ENCODE measurements at places on chromosomes 7 and 10.

- no peak for DNase-seq
These were observed 624.8 kb downstream of the GRID1 start for GRCh38 chr10:85741626-85742300.

DNA sequence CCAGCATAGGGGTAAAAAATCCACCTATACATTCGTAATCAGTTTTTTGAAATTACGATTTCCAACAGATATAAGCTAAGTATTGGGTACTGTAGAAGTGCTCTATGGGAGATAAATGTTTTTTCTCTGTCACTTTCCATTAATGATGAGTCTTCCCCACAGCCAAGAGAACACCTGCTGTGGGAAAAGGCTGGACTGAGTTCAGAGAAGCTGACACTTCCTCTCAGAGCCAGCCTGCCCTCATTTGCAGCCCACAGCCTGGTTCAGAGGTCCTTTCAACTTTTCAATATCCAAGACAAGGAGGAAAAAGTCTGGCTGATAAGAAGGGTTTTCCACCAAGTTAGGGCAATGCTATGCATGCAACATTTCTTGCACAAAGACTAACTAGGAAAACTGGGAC, 64.5 kb upstream of the DNAJB12 start:
- DNase-seq = no peak

DNA sequence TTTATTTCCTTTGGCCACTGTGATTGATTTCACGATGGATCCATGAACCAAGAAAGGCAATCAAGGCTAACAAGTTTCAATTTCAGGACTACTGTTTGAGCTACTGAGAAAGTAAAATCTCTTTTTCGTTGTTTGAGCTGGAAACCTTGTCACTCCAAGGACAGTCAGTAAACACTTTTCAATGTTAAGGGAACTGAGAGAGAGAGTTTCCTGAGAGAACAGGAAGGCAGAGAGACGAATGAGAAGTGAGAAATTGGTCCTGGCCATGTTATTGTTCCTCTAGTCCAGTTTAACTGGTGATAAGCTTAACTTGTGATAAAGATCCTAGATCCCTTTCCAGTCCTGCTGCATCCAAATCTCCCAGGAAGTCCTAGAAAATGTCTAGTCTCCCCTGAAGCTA, 909 bp upstream of the AKR1D1 start:
- DNase-seq = peak; percentile 6

- DNase-seq = no peak
These were observed 29.2 kb downstream of the TRRAP start for GRCh38 chr7:98907570-98907969.

GRCh38 chr10:75179657-75180177, 30.9 kb upstream of the VDAC2 start:
- no peak for DNase-seq

DNA sequence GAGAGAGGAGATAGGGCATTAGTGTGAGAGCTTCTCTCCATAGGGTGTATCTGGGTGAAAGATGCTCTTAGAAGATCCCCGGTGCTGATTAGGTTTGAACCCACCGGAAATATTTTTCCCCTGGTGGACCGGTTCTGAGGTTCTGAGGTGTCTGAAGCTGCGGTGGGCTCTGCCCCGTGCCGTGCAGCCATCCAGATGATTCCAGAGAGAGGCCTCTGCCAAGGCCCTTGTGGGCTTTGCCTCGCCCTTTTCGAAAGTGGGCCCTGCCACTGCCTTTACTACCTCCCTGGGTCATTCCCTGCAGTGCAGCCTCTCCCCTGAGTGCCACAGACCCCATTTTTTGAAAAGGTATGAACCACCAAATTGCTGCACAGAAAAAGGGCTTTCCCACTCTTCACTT, 2.8 kb downstream of the GIMAP8 start:
- no peak for DNase-seq

- DNase-seq = peak; percentile 85
These were observed 126.1 kb downstream of the PFKFB3 start for GRCh38 chr10:6328699-6329423.

DNA sequence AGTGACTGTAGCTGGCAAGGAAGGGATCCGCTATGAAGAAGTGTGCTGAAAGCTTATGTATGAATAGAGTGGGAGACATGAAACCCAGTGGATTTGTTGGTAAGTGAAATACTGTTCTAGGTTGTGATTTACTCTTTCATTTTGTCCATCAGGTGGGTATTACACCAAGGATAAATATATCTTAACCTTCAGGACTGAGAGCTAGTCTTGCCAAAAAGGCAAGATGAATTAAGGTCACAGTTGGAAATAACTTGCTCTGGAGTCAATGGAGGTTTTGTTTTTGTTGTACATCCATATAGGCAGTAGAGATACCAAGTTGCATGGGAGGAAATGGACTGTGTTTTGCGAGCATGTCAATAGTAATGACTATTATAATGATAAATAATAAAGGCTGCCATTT, 190.6 kb downstream of the TMEM178B start:
- no peak for DNase-seq

DNA sequence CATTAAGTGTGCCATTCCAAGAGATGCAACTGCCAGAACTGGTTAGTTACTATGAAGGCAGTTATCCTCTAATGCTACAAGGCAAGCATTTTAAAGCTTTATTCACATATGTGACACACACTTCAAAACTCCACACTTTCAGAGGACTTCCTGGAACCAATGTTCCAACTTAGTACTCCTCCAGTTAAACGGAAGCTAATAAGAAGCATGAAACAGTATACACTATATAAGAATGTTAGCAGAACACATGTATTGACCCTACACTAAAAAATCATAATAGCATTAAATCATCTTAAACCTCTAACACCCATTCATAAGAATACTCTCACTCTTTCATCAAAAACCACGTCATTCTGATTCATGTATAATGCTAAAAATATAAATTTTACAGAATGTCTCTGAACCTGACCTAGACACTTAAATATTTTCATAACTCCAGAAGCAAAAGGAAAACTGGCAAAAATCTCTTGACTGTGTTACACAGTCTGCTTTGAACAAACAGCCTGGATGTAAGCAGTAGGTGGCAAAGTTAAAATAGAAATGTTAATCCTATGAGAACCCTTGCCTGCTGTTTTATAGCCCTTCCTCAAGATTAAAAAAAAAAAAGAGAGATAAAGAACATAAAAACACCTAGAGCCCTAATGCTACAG, 135.0 kb downstream of the SEMA3C start:
- DNase-seq = no peak

- peak; percentile 96 for DNase-seq
These were observed 23.9 kb downstream of the SCD start for GRCh38 chr10:100370714-100371481.

GRCh38 chr10:132291826-132292225, 15.9 kb downstream of the STK32C start:
- no peak for DNase-seq

DNA sequence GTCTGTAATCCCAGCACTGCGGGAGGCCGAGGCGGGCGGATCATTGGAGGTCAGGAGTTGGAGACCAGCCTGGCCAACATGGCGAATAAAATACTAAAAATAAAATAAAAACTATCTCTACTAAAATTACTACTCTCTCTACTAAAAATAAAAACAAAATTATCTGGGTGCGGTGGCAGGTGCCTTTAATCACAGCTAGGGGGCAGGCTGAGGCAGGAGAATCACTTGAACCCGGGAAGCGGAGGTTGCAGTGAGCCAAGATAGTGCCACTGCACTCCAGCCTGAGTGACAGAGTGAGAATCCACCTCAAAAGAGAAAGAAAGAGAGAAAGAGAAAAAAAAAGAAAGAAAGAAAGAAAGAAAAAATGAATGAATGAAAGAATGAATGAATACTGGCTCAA, 351.4 kb downstream of the ELMO1 start:
- no peak for DNase-seq

DNA sequence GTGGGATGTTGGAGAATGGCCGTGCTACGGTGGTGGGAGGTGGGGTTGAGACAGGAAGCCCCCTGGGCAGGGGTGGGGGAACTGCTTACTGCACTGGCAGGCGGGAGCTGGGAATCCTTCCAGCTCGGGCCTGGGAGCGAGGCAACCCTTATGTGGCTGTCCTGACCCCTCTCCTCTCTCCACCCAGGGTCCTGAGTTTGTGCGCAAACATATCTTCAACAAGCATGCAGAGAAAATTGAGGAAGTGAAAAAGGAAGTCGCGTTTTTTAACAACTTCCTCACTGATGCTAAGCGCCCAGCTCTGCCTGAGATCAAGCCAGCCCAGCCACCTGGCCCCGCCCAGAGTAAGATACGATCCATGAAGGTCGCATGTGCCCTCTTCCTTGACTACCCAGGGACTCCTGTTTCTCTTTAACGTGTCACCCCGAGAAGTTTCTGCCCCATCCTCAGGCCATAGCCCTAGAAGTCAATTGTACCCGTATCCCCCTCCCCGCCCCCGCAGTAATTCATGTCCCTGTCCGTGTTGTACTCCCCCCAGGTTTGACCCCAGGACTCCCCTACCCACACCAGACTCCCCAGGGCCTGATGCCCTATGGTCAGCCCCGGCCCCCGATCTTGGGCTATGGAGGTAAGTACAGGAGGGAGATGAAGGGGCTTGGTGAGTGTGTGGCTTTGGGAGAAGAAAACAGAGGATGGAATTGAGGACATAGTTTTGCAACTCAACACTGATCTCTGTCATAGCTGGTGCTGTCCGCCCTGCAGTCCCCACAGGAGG, 1.8 kb downstream of the UFSP1 start:
- peak; percentile 77 for DNase-seq

DNA sequence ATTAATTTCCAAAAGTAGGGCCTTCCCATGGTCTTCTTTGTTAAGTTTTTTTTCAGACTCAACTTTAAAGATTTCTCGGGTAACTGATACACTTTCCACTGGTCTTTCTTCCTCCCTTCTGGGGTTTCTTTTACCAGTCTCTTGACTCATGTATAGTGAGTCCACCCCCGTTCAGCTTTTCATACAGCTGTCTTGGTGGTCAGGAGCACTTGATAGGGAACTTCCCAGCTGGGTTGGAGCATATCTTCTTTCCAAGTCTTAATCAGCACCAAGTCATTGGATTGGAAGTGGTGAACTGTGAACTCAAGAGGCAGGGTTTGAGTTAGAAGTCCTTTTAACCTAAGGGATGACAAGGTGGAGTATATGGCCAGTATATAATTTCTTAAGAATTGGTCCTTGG, 29.2 kb upstream of the ELOVL3 start:
- DNase-seq = peak; percentile 39

DNA sequence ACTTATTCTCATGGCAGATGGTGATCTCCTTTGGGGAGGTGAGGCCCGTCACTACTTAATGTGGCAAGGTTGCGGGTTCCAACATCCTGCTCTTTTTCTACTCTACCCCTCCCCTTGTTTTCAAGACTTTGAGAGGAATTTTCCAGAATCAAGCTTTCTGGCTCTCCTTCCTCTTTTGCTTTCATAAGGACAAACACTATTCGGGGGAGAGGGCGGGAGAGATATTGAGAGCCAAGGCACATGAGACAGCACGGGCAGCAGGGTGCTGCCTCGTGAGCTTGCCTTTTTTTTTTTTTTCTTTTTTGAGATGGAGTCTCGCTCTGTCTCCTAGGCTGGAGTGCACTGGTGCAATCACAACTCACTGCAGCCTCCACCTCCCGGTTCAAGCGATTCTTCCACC, 6.9 kb upstream of the PFKFB3 start:
- peak; percentile 91 for DNase-seq

DNA sequence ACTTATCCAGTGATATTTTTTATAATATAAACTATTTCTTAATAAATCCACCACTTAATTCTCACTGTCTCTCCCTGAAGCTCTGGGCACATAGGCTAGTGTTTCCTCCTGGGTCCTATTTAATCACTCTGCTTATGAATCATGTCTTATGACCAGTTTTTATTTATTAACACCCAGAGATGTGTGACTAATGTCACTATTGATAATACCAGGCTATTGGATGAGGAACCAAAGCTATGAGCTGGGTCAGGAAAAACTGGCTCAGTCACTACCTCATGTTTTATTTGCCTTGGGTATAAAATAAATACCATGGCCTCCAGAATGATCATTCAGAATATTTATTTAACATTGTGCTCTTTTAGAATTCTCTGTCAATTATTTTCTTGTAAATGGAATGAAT, 5.2 kb downstream of the SEMA3E start:
- DNase-seq = no peak

- no peak for DNase-seq
These were observed 68.4 kb downstream of the ASAH2B start for GRCh38 chr10:50807851-50808776.

GRCh38 chr10:78657163-78657861, 411.5 kb upstream of the ZMIZ1 start:
- DNase-seq = peak; percentile 68

- DNase-seq = no peak
These were observed 177.0 kb downstream of the AUTS2 start for GRCh38 chr7:69775231-69775771.

DNA sequence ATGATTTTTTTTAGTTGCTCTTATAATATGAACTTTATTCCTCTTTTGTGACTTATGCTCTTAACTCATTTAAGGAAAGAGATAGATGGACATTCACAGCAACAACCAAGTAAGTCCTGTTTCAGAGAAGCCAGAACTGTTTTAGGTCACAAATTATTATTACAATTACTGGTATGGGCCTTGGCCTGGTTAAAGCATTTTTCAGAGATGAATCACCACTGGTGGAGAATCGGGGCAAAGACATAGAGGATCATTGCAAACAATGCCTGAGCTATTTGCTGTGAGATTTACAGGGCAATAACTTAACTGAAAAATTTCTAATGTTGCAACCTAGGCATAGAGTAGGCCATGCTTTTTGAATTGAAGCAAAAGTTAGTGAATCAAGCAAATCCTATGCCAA, 138.0 kb upstream of the YAE1 start:
- no peak for DNase-seq

GRCh38 chr10:71623098-71623985, 96.2 kb downstream of the C10orf105 start:
- peak; percentile 51 for DNase-seq

DNA sequence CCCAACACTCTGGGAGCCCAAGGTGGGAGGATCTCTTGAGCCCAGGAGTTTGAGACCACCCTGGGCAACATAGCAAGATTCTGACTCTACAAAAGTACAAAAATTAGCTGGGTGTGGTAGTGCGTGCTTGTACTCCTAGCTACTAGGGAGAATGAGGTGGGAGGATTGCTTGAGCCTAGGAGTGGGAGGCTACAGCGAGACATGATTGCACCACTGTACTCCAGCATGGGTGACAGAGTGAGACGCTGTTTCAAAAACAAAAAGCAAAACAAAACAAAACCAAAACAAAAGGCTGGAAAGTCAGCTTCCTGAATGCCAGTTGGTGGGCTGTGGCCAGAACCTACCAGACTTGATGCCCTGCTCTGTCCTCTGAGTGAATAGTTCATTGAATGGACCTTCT, 242.8 kb downstream of the PHTF2 start:
- peak; percentile 67 for DNase-seq

- DNase-seq = peak; percentile 67
These were observed 21.9 kb downstream of the PDCD4 start for GRCh38 chr10:110893559-110894179.

GRCh38 chr10:73732931-73733623, 11.1 kb upstream of the SEC24C start:
- no peak for DNase-seq

GRCh38 chr10:81013771-81014170, 476.1 kb downstream of the SH2D4B start:
- DNase-seq = no peak
